ENCODE measurements at places on chromosomes 5 and 9. TPM values are rescaled to one million over a fixed set of nuclear protein-coding genes. Genes with fewer than 3 reads are reported as not detected.

The ADCY2 gene
- under 0.01 TPM for total RNA-seq

The LURAP1L gene
- total RNA-seq, result 87.6 TPM

The PCDHGA1 gene
- 1.8 TPM for total RNA-seq

The PCDHA8 gene
- 0.33 TPM for total RNA-seq

The IFNE gene
- 6.6 TPM for total RNA-seq

The PITX1 gene
- total RNA-seq, result 3.1 TPM

The C9orf78 gene
- 39.8 TPM for total RNA-seq

The IL17B gene
- not detected for total RNA-seq

The ALDOB gene
- not detected for total RNA-seq

The TEX48 gene
- not detected for total RNA-seq

The EMB gene
- total RNA-seq, result 11.6 TPM

The TMEM171 gene
- total RNA-seq, result under 0.01 TPM

Measured in fibroblast of lung (primary cell).